NCI-H446 treated with DMSO at 0.1 percent for 48 hours (cell line): ENCODE measurements at places on chromosomes 3 and 15.

- DNase-seq: no peak
Measured at GRCh38 chr3:36166477-36166876, 213.8 kb upstream of the STAC start.

GRCh38 chr15:48650931-48651330 is 5.4 kb upstream of the FBN1 start:
- DNase-seq: no peak

GRCh38 chr3:195162033-195162669 is 108.8 kb downstream of the XXYLT1 start:
- DNase-seq: no peak

GRCh38 chr15:43408789-43409188 is 37.9 kb downstream of the TUBGCP4 start:
- no peak for DNase-seq
